Retina (tissue), 1 donor: ENCODE measurements at places on chromosomes 6 and 20.
A peak's percentile ranks its signal among the peaks of the same experiment; 100 is the strongest.

GRCh38 chr6:41193171-41193734, 7.7 kb downstream of the TREML2 start:
- no peak for DNase-seq

DNA sequence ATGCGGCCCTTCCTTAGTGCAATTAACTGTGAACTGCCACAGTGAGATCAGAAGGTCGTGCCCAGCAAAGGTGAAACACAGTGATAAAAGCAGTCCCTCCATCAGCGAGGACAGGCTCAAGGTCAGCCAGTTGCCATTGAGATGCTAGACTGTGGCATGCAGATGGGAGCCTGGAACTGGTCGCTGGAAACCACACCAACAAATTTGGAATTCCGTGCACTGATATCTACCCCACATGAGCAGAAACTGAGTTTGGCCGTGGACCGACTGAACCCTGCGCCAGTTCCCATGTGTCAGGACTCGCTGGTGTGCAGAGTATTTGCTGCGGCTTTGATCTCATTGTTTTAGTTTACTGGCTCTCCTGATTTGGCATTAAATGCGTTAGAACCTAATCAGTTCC, 125.6 kb upstream of the QKI start:
- no peak for DNase-seq

DNA sequence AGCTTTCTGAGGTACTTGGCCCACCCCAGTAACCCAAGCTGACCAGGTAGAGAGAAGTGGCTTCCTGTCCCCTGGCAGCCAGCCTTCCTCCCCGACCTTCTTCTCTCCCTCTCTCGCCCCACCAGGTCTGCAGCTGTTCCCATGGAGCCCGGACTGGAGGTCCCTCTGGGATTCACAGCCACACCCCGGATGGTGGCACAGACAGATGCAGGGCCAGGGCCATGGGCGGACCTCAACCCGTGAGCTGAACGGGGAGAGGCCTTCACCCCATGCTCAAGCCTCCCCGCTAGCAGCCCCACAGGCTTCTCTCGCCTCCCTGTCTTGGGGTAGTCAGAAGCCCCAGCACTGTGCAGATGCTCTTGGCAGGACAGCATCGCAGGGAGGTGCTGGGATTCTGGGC, 41.3 kb downstream of the CPXM1 start:
- DNase-seq: peak; percentile 35

DNA sequence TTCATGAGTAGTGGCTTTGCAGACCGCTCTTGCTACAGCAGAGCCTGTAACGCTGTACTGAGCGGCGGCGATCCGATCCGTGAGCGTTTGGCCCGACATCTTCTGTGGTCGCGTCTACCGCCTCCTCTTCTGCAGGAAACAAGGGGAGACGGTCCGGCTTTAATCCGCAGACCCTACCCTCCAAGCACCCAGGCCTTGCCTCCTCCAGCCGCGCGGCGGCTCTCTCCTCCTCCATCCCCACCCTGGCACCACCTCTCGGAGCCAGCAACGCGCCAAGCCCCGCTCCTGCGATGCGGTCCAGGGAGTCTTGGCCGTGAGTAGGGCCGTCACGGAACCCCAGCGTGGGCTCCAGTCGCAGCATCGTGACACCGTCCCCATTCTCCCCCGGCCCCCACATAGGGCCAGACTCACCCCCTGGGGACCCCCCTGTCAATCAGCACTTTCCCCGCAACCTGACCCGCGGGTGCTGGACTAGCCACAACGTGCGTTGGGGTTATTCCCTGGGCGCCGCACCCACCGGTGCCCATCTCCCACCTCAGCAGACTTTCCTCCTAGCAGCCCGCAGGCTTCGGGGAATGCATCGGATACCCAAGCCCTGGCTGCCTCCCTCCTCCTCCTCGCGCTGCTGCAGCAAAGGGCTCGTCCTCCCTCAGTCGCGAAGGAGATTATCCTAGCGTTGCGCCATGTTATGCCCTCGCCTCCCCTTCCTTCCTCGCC, 914 bp downstream of the SNAP91 start:
- peak; percentile 85 for DNase-seq

- no peak for DNase-seq
Measured at GRCh38 chr6:168870982-168871381, 382.7 kb downstream of the THBS2 start.

DNA sequence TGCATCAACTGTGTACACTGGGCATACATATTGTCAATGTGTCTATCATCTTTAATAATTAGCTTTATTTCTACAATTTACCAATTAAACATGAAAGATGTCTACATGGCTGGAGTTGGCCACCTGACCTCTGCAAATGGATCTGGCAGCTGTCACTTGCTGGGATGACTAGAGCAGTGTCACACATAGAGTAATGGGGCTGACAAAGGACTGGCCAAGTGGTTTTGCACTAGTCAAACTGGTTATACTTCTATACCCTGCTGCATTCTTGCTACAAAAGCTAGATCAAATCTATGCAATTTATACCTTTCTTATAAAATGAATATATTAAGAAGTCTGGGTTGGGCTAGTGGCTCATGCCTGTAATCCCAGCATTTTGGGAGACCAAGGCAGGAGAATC, 99.3 kb downstream of the SESN1 start:
- no peak for DNase-seq

- no peak for DNase-seq
Measured at GRCh38 chr6:44409207-44409794, 21.8 kb downstream of the CDC5L start.

GRCh38 chr20:33299111-33299603, 16.1 kb downstream of the BPIFB1 start:
- peak; percentile 82 for DNase-seq

DNA sequence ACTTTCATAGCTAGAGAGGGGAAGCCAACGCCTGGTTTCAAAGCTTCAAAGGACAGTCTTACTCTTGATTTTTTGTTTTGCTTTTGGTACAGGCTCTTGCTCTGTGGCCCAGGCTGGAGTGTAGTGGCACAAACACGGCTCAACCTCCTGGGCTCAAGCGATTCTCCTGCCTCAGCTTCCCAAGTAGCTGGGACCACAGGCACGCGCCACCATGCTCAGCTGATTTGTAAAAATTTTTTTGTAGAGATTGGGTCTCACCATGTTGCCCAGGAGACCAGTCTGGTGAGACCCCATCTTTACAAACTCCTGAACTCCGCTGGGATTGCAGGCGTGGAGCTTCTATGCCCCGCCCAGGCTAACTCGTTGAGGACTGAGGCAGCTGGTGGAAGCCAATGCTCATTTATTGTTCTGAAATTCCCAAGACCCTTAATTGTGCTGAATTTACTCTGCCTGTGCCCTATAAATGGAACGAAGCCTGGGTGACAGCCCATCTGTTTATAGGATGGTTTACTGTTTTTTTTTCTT, 18.0 kb downstream of the SRSF3 start:
- no peak for DNase-seq

GRCh38 chr6:118588626-118589025, 40.5 kb downstream of the PLN start:
- DNase-seq: no peak

DNA sequence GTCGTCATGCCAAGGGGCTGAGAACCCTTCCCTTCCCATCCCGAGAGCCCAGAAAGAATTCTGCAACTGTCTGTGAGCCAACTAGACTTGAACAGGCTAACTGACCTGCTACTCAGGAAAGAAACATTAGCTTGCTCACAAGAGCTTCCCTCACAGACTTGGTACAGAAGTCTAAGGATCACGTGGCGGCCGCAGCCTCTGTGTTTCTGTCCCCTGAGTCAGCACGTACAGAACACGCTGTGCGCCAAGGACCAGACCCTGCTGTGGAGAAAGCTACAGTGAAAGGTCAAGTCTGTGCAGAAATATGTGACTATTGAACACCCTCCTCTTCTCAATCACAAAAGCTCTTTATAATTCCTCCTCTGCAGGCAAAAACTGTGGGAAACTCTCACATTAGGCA, 151.3 kb upstream of the QKI start:
- no peak for DNase-seq

DNA sequence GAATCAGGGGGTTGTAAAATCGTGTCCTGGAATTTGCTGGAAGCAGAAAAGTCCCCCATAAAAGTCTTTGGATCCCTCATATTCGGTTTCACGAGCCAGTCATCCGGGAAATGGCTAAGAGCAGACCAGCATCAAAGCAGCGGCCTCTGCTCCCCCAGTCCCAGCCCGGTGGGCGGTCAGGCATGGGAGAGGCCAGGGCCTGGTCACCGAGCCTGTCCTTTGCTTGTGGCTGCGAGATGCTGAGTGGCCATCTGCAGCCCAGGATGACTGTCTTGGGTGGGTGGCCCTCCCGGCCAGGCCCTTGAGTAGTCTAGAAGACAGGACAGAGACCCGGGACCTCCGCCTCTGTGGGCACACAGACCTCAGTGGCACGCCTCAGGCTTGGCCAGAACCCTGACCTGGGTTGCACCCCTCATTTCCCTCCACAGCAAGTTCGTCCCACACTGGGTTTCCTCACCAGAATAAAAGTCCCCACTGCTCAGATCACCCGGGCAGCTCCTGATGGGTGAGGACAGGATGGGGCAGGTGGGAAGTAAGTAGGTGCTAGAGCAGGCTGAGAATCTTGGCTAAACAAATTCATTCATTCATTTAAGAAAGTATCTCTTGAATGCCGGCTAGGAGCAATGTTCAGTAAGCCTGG, 172.1 kb downstream of the BMP7 start:
- DNase-seq: no peak

GRCh38 chr6:157990321-157991066, 8.8 kb downstream of the SYNJ2 start:
- DNase-seq: no peak

- DNase-seq: no peak
Measured at GRCh38 chr20:53657279-53657678, 63.6 kb upstream of the ZNF217 start.

DNA sequence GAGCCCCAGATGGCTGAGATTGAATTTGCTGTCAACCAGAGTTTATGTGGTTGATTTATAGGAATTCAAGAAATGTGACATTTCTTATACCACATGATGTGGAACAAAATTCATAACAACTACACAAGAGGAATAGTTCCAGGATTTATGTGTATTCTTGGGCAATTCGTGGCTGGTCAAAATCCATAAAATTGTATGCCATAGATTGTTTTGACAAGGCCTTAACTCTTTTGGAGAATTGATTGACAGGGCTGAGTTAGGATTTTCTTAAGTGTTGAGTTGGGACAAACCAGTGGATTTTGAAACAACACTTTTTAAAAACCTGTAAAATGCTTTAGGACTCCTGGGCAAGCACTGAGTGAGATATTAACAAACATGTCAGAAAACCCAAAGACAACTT, 19.4 kb upstream of the SLC2A12 start:
- DNase-seq: no peak

DNA sequence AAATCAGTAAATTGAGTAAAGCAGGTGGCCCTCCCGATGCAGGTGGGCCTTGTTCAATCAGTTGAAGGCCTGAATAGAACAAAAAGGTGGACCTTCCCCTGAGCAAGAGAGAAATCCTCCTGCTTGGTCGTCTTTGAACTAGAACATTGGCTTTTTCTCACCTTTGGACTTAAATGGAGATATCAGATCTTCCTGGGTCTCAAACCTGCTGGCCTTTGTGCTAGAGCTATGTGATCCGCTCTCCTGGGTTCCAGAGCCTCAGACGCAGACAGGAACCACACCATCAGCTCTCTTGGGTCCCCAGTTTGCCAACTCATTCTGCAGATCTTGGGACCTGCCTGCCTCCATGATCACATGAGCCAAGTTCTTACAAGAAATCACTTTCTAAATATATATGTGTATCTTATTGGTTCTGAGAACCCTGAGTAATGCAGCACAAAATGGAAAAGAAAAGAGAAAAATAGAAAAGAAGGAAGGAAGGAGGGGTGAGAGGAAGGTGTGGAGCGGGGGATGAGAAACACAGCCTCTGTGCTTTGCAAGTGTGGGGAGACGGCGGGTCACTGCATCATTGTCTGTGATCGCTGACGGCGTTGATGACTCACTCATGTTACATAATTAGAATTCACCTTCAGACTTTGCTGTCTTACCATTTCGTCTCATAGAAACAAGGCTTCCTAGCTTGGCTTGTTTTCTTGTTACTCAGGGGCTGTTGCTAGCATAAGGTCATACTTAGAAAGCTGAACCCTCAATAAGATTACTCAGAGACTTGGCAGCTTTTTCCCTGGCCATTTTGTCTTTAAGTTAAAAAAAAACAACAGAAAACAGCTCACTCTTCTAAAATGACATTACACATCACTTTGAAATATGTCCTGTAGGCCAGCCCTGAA, 85.7 kb upstream of the NEDD9 start:
- no peak for DNase-seq

GRCh38 chr20:3479025-3479424, 8.2 kb downstream of the ATRN start:
- no peak for DNase-seq

GRCh38 chr20:38811769-38812168, 6.3 kb downstream of the PPP1R16B start:
- no peak for DNase-seq
